Left ventricle myocardium inferior (tissue), 1 donor: ENCODE measurements at places on chromosomes 2 and 18. TPM values are rescaled to one million over a fixed set of nuclear protein-coding genes. Genes with fewer than 3 reads are reported as not detected.

NPHP1 gene
- 5.4 TPM for total RNA-seq

CXCR1 gene
- total RNA-seq = 0.44 TPM

ACMSD gene
- total RNA-seq = not detected

AQP4 gene
- 1.9 TPM for total RNA-seq
